ENCODE measurements at places on chromosomes 2 and 18. TPM values are rescaled to one million over a fixed set of nuclear protein-coding genes. Genes with fewer than 3 reads are reported as not detected.

DNA sequence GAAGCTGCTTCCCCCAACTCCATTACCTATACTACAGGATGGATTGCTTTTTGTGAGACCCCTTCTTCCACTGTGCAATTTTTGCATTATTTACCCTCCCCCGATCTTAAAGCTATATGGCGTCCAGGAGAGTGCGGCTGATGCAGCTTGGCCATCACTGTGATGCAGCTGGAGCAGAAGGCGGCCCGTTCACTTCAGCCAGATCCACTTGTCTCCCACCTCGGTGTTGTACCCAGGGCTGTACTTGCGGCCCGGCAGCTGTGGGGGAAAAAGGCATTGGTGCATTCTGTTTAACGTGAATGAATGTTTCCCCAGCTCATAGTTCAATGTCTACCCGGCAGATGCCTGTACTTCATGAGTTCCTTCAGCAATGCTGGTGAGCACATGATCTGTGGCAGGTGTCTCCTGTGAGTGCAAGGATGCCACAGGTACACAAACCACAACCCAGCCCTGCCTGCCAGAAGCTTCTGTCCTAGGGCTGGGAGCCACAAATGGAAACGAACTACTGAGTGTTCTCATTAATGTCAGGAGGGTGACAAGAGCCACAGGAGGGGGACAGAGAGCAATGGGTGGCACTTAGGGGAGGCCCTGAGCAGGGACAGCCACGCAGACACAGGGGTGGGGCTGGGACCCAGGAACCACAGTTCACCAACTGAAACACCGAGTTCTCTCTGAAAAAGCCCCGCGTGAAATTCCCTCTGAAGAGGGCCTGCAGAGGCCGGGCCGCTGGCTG is 64.0 kb downstream of the NDUFA10 start:
- peaks cover 27% of the 10 kb centered on the region for H3K36me3 ChIP-seq
- H3K27me3 ChIP-seq: no peaks in the 10 kb centered on the region
- H3K4me1 ChIP-seq: no peaks in the 10 kb centered on the region
- DNase-seq: no peak
- H3K27ac ChIP-seq: peak overlapping the region; percentile 53

- H3K4me1 ChIP-seq: no peaks in the 10 kb centered on the region
- no peak for DNase-seq
Measured at GRCh38 chr2:56167616-56168562, 15.9 kb upstream of the CCDC85A start.

- H3K4me1 ChIP-seq: no peaks in the 10 kb centered on the region
- no peak overlapping the region for H3K4me3 ChIP-seq
- no peak overlapping the region for H3K27ac ChIP-seq
- no peak for DNase-seq
- H3K27me3 ChIP-seq: no peaks in the 10 kb centered on the region
Measured at GRCh38 chr2:124080281-124081153, 55.4 kb downstream of the CNTNAP5 start.

- no peak overlapping the region for H3K27ac ChIP-seq
- H3K4me1 ChIP-seq: peaks cover 6% of the 10 kb centered on the region
- H3K36me3 ChIP-seq: no peaks in the 10 kb centered on the region
- DNase-seq: no peak
- no peaks in the 10 kb centered on the region for H3K27me3 ChIP-seq
Measured at GRCh38 chr18:60259052-60259681, 113.4 kb downstream of the MC4R start.

- H3K4me3 ChIP-seq: no peak overlapping the region
- no peaks in the 10 kb centered on the region for H3K27me3 ChIP-seq
- H3K27ac ChIP-seq: no peak overlapping the region
- H3K4me1 ChIP-seq: peaks cover 8% of the 10 kb centered on the region
Measured at GRCh38 chr2:65024149-65024829, 31.9 kb upstream of the CEP68 start.

SCN7A gene
- not detected for total RNA-seq

SERPINB3 gene
- total RNA-seq: not detected

RFTN2 gene
- not detected for total RNA-seq
